Mucosa of descending colon (tissue), 3 donors: ENCODE measurements at places on chromosomes 1 and 21. TPM values are rescaled to one million over a fixed set of nuclear protein-coding genes. Genes with fewer than 3 reads are reported as not detected.
A peak's percentile ranks its signal among the peaks of the same experiment; 100 is the strongest.

- DNase-seq = no peak
Measured at GRCh38 chr1:12552951-12553921, 64.8 kb downstream of the DHRS3 start.

DNA sequence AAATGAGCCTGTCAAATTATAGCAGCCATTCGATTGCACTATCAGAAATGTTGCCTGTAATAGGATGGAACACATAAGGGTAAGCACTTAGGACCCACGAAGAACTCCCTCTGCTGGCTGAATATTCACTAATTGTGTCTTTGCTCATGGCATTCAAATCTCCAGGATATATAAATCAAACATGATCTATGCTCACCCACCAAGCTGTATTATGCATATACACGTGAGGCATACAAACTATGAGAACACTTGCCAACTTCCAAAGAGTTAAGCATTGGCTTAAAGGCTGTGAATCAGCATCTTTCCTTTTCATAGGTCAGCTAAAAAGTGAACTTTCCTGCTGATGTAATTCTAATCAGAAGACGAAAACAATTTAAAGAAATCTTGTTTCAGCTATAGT lies 34.5 kb downstream of the TMPRSS15 start:
- peak; percentile 22 for DNase-seq

DNA sequence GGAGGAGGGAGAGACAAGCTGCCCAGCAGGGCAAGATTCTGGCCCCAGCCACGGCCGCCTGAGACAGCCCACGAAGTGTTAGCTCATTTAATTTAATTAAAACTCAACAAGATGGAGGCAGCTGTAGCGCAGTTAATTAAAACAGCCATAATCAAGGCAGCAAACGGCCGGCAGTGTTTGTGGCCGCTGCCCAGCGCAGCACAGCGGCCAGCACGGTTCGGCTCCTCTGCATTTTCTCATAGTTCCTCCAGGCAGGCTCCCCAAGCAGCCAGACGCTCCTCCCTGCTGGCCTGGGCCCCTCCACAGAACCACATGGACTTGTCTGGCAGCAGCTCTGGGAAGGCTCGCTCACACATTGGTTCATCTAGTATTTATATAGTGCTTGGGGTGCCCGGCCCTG lies 40.0 kb downstream of the PTPRF start:
- DNase-seq = no peak

DNA sequence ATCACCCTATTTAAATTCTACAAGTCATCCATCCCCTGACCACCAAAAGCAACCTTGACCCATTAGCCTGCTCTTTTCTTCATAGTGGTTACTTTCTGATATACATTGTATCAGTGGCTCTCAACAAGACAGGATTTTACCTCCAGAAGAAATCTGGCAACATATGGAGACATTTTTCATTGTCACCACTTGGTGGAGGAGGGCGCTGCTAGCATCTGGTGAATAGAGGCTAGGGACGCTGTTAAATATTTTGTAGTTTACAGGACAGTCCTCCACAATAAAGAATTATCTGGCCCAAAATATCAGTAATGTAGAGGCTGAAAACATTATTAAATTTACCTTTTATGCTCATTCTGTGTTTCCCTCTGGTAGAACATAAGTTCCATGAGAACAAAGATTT lies 6.1 kb downstream of the HSPA13 start:
- DNase-seq = no peak

DNA sequence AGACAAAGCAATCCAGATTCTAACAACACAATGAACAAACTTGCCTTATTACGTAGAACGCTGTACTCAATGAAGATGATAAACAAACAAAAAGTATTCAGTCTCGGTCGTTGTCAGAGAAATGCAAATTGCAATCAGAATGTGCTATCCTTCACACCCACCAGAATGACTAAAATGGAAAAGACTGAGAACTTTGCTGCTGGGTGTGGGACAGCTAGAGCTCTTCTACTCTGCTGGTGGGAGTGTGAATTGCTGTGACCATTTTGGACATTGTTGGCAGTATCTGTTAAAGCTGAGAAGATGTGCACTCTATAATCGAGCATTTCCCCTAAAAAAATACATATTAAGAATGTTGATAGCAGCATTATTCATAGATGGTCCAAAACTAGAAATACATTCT lies 111.4 kb downstream of the PEX14 start:
- no peak for DNase-seq

- DNase-seq = peak; percentile 59
Measured at GRCh38 chr1:200888349-200888838, 6.3 kb upstream of the INAVA start.

DNA sequence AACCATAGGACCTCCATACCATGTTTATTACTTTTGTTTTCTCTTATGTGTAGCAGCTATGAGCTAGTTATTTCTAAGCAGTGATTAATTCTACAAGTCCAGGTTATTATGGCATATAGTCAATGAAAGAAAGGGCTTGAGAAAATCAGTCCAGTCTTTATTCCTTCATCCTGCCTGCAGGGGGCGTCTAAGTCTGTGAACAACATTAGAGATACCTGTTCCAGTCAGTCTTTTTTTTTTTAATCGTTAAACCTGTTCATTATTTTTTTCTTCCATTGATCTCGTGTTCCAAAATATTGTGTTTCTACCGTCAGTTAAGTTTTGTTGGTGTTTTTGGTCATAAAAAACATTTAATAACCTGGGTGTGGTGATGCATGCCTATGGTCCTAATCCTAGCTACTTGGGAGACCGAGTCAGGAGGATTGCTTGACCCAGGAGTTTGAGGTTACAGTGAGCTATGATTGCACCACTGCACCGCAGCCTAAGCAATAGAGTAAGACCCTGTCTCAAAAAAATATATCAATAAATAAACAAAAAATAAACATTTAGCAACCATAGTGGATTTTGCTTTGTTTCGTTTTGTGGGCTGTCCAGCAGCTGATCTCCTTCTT lies 29.4 kb upstream of the CD2 start:
- DNase-seq = peak; percentile 81

- DNase-seq = no peak
Measured at GRCh38 chr1:229529639-229530038, 21.5 kb upstream of the NUP133 start.

DNA sequence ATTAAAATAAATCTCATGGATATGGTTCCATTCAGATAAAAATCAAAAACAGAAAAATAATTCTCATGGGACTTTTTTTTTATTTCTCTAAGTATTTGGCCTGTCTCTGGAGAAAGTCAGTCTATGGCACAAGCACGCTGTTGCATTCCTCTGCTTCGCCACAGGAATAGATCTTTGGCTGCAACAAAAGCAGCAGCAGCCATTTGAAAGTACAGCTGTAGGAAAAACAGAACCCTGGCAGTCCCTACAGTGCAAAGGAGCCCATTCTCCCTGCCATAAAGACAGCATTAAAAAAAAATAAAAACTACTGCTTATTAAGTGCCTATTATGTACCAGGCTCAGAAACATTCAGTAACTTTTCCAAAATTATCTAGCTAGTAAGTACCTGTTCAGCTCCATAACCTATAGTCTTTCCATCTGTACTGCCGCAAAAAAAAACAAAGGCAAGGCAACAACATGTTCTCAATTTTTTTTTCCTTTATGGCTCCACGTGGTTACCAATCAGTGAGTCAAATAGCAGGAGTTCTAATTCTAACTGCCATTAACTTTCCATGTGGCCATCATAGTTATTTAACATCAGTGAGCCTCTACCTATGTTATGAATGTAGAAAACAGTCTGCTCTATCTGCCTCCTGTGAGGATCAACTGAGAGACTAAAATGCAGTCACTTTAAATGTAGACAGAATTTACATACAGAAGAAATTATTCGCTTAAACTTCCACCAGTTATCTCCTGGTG lies 22.7 kb downstream of the SLC35D1 start:
- no peak for DNase-seq

DNA sequence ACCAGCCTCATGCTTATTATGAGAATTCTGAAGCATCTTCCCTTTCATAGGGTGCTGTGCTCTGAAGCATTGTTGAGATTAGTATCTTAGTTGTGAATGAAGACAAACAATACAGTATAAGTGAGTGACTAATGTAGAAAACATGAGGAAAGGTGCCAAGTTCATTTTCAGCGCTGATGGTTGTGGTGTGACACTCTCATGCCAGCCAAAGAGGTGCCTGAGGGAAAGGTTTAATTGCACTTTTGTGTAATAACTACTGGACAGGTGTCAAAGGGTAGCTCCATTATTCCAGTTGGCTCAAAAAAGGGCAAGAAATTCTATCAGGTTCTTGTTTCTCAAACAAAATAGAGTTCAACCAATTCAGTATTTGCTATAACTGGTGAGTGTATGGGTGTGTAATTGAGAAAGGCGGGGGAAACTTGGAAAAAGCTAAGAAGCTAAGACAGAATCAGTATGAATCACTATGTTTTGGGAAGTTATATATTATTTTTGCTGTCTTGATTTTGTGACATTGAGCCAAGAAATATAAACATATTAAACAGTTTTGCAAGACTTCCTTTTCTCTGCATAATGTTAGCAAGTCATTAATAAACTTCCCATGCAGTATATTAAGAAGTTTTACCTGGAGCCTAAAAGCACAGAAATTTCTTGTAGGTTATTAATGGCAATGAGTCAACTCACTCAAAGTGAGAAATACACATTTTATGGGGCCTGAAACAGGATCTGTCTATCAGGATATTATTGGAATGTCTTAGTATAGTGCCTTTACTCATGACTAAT lies 31.8 kb downstream of the KCNK2 start:
- DNase-seq = no peak

DNA sequence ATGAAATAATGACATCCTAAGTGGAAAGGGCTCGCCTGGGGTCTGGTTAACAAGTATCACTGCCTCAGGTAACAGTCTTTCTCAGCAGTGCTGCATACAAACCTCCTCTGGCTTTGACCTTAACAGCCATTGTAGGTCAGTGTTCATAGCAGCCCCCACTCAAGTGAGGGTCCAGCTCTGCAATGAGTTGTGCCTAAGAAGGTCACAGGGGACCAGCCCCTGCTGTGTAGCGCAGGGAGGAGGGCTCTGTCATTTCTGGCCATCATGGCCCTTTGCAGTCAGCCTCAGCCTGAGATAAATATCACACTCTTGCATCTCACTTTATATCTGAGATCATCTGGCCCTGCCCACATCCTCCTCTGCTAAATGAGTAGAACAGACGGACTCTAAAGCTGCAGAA lies 18.1 kb upstream of the MYSM1 start:
- no peak for DNase-seq

- no peak for DNase-seq
Measured at GRCh38 chr1:58038574-58038973, 508.0 kb downstream of the OMA1 start.

DNA sequence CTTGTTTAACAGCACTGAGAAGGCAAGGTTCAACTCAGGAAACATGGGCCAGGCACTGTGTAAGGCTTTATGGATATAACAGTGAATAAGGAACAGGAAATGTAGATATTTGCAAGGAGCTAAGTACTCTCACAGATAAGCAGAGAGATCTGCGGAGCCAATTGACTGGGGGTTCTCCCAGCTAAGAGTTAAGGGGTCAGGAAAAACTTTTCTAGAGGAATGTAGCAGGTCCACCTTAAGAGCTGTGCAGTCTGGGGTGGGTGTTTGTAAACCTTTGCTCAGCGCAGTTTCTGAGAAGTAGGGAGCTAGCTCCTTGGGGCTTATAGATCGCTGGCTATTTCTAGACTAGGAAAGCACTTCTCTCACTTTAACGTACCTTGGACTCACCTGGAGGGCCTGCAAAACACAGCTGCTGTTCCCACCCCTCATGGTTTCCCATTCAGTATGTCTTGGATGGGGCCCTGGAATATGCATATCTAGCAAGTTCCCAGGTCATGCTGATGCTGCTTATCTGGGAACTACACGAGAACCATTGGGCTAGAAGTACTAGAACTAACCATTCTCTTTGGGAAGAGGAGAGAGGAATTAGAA lies 51.7 kb downstream of the TLCD4 start:
- no peak for DNase-seq

GTF2B gene
- 27.8 TPM for total RNA-seq

FCMR gene
- 5.6 TPM for total RNA-seq

YOD1 gene
- total RNA-seq = 7.8 TPM

RUNX3 gene
- 6.1 TPM for total RNA-seq

GSTM1 gene
- total RNA-seq = 30.6 TPM

TUFT1 gene
- 27.5 TPM for total RNA-seq

ELAPOR1 gene
- 107 TPM for total RNA-seq

CFAP74 gene
- total RNA-seq = 0.06 TPM

TFF2 gene
- total RNA-seq = not detected
